Activated T-cell treated with anti-CD3 and anti-CD28 coated beads for 24 hours (primary cell): ENCODE measurements at places on chromosomes 11 and 22.

DNA sequence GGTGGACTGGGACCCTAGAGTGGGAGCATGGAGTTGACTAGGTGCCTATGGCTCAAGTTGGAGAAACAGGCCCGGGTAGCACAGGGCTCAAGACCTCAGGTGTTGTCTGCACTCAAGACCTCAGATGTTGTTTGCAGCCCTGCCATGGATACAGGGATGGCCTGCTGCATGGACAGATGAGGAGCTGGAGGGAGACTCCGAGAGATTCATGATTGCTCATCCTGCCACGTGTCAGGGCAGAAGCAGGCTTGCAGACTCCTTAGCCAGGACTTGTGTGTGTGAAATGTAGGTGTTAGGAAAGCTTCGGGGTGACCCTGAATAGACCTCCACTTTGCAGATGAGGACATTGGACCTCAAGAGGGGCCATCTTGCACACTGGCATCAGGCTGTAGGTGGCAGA is 921 bp downstream of the CCDC116 start:
- no peak for DNase-seq

- no peak for DNase-seq
These were observed 7.2 kb downstream of the TMEM86A start for GRCh38 chr11:18705651-18706281.

- DNase-seq: no peak
These were observed 10.0 kb upstream of the MTMR3 start for GRCh38 chr22:29872989-29873388.

- no peak for DNase-seq
These were observed 126.0 kb downstream of the SYN3 start for GRCh38 chr22:32932176-32932575.

GRCh38 chr11:81259471-81259870 is 1474.2 kb downstream of the FAM181B start:
- no peak for DNase-seq

GRCh38 chr11:45934580-45935318 is 12.3 kb downstream of the LARGE2 start:
- no peak for DNase-seq

- no peak for DNase-seq
These were observed 19.2 kb downstream of the GLYATL1 start for GRCh38 chr11:58958500-58958899.

- no peak for DNase-seq
These were observed 9.4 kb downstream of the KIAA0930 start for GRCh38 chr22:45231293-45231692.

GRCh38 chr11:69437001-69437875 is 44.2 kb upstream of the LINC01488 start:
- DNase-seq: no peak

DNA sequence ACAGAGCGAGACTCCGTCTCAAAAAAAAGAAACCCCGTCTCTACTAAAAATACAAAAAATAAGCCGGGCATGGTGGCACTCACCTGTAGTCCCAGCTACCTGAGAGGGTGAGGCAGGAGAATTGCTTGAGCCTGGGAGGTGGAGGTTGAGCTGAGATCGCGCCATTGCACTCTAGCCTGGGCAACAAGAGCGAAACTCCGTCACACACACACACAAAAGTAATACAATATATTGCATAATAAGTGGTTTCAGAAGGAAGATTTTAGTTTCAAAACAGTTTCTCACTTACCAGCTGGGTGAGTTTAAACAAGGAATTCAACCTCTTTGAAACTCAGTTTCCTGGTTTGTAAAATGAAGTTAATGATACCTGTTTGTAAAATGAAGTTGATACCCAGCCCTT is 32.7 kb upstream of the HTR3A start:
- no peak for DNase-seq

DNA sequence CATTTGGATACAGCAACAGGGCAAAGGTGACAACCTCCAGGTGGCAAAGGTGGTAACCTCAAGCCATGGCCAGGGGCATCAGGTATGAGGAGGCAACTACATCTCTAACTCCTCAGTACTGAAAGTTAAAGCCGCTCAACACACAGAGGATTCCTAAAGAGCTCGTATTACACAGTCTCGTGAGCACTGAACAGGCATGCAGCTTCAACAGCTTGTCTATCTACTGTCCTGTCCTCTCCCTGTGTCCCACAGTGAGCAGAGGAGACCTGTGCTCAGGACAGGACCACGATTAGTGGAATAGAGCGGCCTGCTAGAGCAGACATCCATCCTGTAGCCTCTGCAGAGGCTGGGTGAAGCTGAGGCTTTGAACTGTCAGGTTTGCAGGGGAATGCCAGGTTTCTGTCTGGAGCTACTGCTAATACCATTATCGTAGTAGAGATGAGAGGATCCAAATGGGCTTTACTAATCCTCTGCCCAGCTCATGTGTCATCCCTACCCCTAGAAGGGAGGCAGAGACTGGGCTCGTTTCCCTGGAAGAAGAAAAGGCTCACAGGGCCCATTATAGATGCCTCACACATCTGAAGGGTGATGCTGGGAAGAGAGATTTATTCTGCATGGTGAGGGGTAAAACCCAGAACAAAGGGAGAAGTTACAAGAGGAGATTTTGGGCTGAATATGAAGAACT is 415.2 kb downstream of the LARGE1 start:
- no peak for DNase-seq

- no peak for DNase-seq
These were observed 570.0 kb downstream of the TBC1D22A start for GRCh38 chr22:47332246-47332980.

DNA sequence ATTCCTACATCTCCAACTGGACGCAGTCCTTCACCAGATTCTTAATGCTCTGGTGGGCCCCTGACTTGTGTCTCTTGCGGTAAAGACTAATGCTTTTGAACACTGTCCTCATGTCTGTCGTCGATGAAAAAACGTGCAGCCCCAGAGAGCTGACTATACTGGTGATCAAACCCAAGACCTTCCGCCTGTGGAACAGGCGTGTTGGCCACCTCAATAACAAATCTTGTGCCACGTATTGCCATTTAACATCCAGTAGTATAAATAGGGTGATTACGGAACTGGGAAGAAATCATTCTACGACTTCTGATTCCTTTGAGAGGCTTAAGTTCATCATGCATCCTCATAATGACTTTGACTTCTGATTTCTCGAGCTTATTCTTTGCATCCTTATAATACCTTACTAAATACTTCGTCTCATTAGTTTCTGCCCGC is 45.6 kb downstream of the OR4D9 start:
- no peak for DNase-seq

GRCh38 chr11:121328967-121329679 is 36.6 kb downstream of the SC5D start:
- no peak for DNase-seq
